Stimulated activated CD8-positive, alpha-beta memory T cell treated with anti-CD3 and anti-CD28 coated beads, Interleukin-4, amount 100 ng/mL, for 1 hour (primary cell): ENCODE measurements at places on chromosomes 2 and 18.

- DNase-seq, result no peak
These were observed 267.7 kb downstream of the PRKCE start for GRCh38 chr2:45919160-45919650.

DNA sequence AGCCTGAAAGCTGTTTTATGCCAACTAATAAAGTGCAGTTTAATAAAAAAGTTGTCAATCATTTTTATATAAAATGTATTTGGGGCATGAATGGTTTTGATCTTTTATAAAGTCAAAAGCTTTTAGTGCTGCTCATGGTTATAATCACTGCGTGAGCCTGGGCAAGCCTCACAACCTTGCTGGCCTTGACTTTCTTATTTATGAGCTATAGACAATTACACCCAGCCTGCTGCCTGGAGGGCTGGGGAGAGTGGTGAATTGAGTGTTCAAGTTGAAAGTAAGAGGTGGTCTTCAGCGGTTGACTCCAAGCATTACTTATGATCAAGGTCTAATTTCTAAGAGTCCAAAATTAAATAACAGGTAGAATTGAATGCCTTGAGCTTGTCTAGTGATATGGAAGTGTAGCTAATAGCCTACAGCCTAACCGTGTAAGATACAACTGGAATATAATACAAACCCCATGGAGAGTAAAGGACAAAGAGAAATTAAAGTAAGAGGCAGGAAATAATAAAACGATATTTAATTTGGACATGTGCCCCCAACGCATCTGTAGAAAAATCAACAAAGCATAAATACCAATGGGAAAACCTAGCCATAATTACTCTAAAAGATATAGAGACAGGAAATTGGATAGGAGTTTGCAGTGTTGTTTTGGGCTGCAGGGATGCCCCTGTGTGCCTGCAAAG lies 106.0 kb upstream of the CYP1B1 start:
- DNase-seq, result no peak

GRCh38 chr18:32754508-32755263 lies 18.1 kb downstream of the KLHL14 start:
- no peak for DNase-seq

DNA sequence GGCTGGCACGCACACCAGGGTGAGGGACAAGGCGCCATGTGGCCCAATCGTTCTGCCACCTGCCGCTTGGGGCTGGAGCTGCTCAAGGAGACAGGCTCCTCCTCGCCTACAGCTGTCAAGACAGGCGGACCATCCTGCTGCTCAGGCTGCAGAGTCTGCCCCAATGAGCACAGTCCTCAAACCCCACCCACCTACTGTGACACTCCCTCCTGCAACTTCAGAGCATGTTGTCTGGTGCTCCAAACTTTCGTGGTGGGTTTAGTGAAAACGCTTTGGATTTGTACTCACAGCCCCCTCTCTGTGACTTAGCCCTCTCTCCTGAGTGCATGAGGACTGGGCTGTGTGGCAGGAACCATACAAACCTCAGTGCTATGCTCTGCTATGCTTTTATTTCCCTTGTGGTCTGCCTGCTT lies 23.2 kb upstream of the SLC35F6 start:
- DNase-seq, result no peak

- DNase-seq, result no peak
These were observed 182.5 kb downstream of the ANKRD44 start for GRCh38 chr2:197128126-197128525.

DNA sequence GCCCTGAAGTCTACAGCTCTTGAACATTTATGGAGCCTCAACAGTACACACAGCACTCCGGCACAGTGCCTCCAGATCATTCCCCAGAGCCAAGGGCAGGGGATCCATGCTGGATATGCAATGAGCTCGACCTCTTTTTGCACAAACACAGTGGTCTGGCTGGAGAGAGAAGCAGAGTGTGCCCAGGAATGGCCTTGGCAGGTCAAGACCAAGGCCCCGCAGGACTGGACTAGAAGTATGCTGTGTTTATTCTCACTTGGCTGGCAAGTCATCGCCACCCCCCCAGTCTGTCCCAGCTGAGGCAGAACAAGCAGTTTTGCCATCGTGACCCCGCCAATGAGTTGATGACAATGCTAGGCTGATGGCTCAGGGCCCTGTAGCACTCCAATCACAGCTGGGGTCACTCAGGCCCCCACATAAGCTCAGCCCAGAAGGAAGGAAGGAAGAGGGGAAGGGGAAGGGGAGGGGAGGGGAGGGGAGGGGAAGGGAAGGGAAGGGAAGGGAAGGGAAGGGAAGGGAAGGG lies 212.1 kb downstream of the TTC32 start:
- DNase-seq, result no peak

DNA sequence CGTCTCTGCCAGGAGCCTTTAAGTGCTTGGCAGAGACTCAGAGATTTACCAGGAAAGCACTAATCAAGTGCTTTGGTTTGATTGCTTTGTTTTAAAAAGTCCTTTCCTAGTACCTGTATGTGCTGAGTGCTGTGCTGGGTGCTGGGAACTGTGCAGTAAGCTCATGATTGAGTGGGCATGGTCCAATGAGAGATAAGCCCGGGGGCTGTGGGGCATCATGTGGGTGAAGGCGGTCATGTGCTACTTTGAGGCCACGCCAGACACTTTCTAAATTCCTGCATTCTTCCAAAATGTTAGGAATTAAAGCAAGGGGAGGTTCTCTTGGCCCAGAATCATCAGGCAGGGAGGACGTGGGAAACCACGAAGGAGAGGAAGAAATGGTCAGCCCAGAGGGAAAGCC lies 109.0 kb downstream of the ACAA2 start:
- DNase-seq, result no peak

DNA sequence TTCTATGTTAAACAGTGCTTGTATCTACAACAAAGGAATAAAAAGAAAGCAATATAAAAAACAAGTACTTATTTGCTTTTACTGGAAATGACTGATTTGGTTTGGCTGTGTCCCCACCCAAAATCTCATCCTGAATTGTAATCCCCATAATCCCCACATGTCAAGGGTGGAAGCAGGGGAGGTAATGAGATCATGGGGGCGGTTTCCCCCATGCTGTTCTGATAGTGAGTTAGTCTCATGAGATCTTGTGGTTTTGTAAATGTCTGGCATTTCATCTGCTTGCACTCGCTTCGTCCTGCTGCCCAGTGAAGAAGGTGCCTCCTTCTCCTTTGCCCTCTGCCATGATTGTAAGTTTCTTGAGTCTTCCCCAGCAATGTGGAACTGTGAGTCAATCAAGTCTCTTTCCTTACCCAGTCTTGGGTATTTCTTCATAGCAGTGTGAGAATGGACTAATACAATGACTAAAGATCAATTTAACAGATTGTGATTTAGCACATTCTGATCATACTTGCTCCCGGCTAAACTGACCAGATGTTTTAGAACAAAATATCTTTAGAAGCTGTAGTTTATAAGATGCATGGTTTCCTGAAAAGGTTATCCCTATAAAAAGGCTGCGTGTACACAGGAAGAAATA lies 19.9 kb downstream of the PTH2R start:
- no peak for DNase-seq

DNA sequence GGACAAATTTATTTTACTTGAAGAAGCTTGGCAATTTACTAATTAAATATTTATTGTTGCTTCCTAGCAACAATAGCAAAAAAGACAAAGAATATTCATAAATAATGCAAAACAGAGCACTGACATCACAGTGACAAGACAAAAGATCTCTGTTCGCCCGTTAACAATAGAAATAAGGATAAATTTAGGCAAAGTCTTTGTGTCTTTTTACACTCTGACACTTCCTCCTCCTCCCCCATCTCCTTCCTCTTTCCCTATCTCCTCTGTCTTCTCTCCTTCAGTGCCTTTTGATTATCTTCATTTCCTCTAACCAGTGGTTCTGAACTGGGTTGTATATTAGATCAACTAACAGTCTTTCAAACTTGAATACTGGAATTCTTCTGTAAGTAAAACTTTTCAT lies 808.4 kb downstream of the ERBB4 start:
- no peak for DNase-seq

DNA sequence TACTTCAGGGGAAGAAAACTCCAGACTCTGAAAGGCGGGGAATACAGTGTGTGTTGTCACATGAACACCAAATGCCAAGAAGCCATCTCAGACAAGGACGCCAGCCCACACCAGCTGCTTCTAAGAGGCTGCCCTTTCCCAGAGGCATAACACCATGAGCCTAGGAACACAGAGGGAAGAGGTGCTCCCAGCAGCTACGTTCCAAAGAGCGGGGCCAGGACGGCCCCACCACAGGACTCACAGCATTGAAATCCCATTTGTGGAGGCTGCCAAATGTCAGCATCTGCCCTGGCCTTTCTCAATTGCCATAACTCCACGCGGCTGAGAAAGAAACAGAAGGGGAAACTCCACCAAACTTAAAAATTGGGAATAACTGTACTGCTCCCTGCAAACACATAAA lies 20.1 kb upstream of the ID2 start:
- no peak for DNase-seq

DNA sequence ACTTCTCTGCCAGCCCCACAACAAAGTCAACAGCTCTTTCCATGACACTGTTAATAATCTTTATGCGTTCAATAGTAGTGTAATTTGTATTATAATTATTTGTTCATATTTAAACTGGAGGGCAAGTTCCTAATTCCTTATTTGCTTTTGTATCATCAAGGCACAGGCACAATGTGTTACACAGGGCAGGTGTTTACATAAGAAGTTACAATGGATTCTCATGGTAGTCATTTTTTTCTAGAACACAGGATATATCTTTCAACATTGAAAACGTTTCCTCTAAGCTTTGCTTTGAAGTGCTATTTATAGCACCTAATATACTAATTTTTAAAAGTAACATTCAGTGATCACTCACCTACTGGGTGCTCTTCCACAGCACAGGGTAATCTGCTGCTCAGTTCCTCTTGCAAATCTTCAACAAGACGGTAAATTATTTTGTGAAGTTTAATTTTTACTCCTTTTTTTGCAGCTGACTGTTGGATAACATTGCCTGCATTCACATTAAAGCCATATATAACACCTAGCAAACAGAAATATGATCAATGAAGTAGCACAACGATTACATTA lies 7.3 kb downstream of the RPS27A start:
- DNase-seq, result no peak

DNA sequence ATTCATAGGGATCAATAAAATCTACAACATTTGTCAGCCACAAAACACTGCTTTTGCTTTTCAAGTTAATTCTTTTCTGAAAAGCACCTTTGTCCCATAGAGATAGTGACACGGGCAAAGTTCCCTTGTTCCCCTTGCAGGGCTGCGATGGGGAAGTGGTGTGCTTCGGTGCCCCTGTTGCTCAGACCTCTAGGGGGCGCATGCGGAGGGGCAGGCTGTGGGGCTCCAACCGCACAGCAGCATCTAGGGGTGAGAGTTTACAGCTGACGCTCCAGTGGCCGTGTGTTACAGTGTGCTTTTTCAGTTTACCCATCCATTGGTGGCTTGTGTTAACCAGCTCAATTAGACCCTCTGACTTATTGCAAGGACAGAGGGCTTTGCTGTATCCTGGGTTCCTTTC lies 1432.2 kb upstream of the ACVR2A start:
- no peak for DNase-seq

DNA sequence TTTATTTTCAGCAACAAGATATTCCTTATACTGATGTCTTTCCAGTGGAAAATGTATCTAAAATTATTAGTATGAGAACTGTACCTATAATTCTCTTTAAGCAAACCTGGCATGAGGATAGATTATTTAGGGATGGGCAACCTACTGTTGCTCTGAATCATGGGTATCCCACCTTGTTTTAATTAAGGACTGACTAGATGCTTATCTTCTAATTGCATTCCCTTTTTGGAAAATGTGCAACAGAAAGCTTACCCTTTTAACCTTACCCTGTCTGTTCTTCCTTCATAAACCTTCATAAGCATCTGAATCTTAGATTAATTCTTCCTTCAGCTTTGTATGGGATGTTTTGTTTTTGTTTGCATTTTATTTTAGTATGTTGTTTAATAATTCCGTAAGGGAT lies 110.3 kb downstream of the TAF4B start:
- DNase-seq, result no peak

DNA sequence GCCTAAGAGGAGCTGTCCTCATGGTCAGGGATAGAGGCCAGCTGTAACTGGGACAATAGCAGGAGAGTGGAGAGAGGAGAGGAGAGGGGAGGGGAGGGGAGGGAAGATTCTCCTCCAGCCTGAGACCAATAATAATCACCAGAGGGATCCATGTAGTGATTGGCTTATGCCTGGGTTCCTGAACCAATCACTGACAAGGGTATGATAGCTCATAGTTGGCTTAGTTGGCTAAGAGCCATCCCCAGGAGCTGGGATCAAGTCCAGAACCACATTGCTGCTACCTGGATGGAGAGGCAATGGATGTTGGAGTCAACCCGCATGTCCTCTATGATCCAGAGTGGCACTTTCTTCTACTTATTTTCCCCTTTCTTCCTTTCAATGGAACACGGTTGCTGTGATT lies 7.7 kb upstream of the ST8SIA5 start:
- no peak for DNase-seq

GRCh38 chr2:85787282-85787980 lies 33.6 kb downstream of the ATOH8 start:
- DNase-seq, result no peak
